ENCODE measurements at places on chromosomes 12 and 14. TPM values are rescaled to one million over a fixed set of nuclear protein-coding genes. Genes with fewer than 3 reads are reported as not detected.

GRCh38 chr14:80844872-80845271 is 96.7 kb downstream of the CEP128 start:
- no peak for DNase-seq

DNA sequence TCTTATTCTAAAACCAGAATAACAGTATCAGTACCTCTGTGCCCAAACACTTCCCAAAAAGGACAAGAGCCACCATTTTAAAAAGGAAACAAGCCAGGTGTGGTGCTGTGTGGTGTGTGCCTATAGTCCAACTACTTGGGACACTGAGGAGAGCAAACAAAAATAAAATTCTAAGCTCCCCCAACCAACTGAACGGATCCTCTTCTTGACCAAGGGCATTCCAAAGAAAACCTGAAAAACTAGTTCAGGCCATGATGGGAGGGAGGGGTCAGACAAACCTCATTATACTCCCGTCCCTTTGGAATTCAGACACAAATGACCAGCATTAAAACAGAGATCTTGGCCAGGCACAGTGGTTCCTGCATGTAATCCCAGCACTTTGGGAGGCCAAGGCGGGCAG is 20.5 kb downstream of the SLC11A2 start:
- no peak for DNase-seq

DNA sequence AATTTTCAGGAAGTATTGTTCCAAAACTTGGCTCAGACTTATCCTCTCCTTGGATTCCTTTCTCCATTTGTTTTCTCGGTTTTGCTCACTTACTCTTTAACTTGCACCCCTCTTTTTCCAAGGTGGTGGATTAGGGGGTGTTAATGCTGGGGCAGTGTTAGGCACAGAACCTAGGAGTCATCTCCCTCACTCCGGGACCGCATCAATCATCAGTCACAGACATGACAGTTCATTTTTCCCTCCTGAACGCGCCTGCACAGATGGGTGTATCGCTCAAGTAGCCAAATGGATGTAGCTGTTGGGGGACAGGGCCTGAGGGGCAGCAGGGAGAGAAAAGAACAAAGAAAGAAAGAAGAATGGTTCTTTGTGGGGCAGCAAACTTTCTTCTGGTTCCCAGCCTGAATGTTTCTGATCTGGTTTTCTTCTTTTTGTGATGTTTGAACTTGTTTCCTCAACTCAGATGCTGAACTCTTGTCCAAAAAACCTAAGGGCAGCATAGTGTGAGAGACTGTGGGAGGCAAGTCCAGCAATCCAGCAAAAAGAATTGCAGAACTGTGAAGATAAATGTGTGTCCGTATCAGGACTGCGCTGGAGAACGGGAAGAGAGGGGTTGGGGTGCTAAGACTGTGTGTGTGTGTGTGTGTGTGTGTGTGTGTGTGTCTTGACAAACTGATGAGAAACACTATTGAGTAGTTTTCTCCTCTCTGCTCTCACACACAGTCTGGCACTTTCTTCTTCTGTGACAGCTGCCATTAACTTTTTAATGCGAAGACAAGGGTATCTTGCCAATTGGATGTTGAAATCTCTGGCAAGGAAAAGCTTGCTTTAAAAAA is 131.1 kb downstream of the FBXL14 start:
- DNase-seq: no peak

DNA sequence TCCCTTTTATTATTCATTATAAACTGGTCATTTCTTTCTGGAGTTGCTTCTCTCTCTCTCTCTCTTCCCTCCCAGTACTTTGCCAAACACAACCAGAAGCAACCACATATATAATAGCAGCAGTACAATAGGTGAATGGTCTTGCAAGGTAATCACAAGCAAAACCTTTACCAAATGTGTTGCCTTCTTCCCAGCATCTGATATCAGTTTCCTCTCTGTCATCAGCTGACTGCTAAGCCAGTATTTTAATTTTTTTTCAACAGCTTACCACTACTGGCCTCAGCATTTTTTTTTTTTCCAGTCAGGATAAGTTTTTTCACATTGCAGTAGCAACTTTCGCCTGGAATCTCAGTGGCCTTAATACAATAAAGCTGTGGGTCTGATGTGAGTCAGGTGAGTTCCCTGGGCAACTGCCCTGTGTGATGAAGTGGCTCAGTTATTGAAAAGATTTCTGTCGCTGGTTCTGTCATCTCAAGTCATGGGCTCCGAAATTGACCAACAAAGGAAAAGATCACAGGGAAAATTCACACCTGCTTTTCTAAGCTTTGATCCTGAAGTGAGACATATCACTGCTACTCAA is 282.5 kb upstream of the AMIGO2 start:
- DNase-seq: peak; percentile 63

- no peak for DNase-seq
Measured at GRCh38 chr12:23399402-23399933, 550.0 kb downstream of the SOX5 start.

DNA sequence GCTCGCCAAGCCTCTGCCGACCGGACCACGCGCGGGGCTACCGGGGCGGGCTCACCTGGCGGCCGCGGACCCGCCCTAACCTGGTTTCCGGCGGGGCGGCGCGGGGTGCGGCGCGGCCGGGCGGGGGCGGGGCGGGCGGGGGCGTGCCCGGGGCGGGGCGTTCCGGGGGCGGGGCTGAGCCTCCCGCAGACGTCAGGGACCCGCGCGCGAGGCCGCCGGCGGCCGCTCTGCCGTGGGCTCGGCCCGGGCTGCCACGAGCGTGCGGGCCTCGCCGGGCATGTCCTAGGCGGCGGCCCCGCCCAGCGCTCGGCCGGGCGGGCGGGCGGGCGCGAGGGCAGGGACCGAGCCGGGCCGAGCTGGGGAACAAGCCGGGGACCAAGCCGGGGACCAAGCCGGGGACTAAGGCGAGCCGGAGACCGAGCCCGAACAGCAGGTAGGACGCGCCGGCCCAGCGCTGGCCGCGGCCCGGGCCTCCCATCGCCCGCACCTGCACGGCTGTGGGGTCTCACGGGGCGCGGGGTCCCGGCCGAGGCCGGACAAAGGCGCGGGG is at the start of gene CEP170B:
CEP170B (plus strand) TSS at position 188 of the 550 bp plus-strand sequence. CDS start 3,183 bp downstream, outside the sequence.
- DNase-seq: peak; percentile 83

DNA sequence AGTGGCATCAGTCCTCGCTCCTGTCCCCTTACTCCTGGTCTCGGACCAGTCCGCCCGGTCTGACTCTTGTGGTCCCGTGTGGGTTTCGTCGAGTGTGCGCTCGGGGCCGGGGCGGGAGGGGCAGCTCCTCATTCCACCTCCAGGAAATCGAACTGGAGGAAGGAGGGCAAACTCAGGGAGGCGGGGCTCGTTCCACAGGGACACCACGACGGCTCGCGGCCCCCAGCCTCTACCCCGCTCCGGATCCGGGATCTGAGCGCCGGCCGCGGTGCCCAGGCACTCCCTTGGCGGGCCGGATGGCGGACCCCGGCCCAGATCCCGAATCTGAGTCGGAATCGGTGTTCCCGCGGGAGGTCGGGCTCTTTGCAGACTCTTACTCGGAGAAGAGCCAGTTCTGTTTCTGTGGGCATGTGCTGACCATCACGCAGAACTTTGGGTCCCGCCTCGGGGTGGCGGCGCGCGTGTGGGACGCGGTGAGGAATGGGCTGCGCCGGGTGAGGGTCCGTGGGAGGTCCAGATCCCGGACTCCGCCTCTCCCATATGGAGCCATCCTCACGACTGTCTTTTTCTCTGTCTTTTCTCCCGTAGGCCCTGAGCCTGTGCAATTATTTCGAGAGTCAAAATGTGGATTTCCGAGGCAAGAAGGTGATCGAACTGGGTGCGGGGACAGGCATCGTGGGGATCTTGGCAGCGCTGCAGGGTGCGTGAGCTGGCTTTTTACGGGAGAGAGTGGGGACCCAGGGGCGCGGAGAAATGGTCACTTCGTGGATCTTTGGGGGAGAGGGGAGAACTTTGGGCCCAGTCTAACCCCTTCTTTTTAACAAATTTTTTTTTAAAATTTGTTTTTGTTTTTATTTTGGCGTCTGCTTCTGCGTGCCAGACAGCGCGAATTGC is at the start of gene EEF1AKMT3:
EEF1AKMT3 (plus strand) TSS at position 186 of the 894 bp plus-strand sequence; CDS start at position 297, 111 bp downstream.
- DNase-seq: peak; percentile 85

DNA sequence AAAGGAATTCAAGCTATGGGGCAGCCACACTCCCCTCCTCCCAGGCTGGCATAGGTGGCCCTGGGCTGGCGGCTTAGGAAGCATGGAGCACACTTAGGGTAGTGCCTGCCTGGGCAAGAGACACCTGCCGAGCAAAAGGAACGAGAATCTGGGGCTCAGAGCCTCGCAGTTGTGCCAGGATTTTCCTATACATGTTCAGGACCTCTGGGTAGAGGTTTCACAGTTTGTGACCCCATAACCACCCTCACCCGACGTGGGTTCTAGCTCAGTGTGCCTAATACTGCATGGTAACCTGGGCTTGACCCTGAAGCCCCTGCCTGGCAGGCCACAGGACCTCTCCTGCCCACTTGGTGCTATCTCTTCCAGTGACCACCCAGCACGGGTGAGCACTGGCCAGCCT is 99.5 kb downstream of the FBXL14 start:
- DNase-seq: no peak

- DNase-seq: no peak
Measured at GRCh38 chr14:75705014-75705413, 44.0 kb downstream of the TTLL5 start.

- DNase-seq: peak; percentile 70
Measured at GRCh38 chr14:71321574-71322315, 414.5 kb downstream of the PCNX1 start.

- no peak for DNase-seq
Measured at GRCh38 chr12:2775431-2775830, 19.3 kb upstream of the FKBP4 start.

DNA sequence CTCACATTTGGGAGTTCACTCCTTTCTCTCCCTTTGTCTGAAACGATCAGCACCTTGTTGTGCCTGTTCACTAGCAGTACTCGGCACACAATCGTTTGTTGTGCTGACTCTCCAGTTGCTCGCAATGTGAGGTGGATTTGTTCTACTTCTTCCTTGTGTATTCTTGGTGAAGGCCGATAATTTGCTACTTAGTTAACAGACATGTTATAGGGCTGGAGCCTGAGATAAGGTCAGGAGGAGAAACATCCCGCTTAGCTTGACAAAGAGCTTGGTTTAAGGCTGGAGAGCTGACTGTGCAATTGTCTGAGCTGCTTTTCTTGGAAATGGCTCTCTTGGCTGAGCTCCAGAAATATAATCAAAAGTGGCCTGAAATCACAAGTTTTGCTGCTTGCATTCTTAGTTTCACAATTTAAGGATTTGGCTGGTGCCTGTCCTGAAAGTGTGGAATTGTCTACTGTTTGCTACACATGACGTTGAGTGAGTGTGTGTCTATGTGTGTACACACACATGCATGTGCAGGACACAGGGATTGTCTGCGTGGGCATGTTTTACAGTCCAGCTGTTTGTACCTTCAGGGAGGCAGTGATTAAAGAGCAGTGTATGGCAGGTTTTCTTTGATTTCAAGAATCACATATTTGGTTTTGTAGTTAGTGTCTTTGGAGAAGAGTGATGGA is 77.7 kb downstream of the ARF6 start:
- DNase-seq: peak; percentile 75

- DNase-seq: no peak
Measured at GRCh38 chr14:102445066-102445465, 64.5 kb downstream of the ANKRD9 start.

DNA sequence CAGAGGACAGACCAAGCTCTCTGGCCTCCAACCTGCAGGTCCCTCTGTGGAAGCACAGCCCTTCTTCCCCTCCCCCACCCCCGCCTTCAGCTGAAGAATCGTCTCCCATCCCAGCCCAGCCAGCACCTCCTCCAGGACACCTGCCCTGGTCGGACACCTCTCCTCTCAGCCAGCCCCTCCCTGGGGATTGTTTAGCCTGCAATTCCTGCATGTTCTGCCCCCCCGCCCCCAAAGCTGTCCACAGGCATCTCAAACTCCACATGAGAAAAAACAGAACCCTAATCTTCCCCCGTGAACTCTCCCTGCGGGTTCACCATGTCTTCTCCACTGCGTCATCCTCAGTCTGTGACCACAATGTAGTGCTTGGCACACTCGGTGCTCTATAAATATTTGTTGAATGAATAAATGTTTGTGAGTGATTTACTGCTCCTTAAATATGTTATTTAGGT is 24.1 kb downstream of the PRIMA1 start:
- DNase-seq: no peak

DNA sequence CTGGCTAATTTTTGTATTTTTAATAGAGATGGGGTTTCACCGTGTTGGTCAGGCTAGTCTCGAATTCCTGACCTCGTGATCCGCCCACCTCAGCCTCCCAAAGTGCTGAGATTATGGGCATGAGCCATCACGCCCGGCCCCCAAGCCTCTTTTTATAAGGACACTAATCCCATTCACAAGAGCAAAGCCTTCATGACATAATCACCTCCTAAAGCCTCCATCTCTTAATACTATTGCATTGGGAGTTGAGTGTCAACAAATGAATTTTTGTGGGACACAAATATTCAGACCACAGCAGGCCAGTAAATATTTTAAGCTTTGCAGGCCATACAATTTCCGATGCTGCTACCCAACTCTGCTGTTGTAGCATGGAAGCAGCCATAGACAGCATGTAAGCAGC is 10.9 kb downstream of the RNF212B start:
- DNase-seq: no peak

DNA sequence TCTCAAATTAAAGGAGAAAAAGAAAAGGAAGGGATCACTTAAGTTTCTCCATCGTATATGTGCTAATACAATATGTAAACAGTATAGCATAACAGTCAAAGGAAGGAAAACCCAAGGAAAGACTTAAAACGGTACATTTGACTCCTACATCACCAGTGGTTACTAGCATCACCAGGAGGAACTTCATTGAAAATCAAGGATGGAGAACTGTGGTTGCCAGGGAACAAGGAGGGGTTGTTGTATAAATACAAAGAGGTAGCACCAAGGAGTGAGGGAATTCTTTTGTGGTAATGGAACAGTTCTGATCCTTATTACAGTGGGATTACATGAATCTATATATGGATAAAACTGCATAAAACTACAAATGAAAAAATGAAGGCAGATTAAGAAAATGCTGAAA is 1.6 kb downstream of the ZFYVE26 start:
- DNase-seq: no peak

GRCh38 chr12:49161092-49161795 is 27.6 kb downstream of the TUBA1A start:
- no peak for DNase-seq

Gene KRT72
- total RNA-seq: not detected

Gene SDR9C7
- not detected for total RNA-seq

Gene FICD
- 6.6 TPM for total RNA-seq

Gene RNASE1
- not detected for total RNA-seq

Gene PCED1B
- 55.2 TPM for total RNA-seq

Gene IL26
- 7.7 TPM for total RNA-seq

Gene TIGAR
- 13.4 TPM for total RNA-seq

Gene PKP2
- total RNA-seq: not detected

Gene CLEC4D
- total RNA-seq: not detected
